ENCODE measurements at places on chromosomes 5 and 9. TPM values are rescaled to one million over a fixed set of nuclear protein-coding genes. Genes with fewer than 3 reads are reported as not detected.
A peak's percentile ranks its signal among the peaks of the same experiment; 100 is the strongest.

The PAM gene
- 528 TPM for total RNA-seq

The SVEP1 gene
- total RNA-seq = 101 TPM

The ZSWIM6 gene
- 3.1 TPM for total RNA-seq

- no peak for DNase-seq
These were observed 164.1 kb downstream of the CFAP90 start for GRCh38 chr5:7686794-7687193.

DNA sequence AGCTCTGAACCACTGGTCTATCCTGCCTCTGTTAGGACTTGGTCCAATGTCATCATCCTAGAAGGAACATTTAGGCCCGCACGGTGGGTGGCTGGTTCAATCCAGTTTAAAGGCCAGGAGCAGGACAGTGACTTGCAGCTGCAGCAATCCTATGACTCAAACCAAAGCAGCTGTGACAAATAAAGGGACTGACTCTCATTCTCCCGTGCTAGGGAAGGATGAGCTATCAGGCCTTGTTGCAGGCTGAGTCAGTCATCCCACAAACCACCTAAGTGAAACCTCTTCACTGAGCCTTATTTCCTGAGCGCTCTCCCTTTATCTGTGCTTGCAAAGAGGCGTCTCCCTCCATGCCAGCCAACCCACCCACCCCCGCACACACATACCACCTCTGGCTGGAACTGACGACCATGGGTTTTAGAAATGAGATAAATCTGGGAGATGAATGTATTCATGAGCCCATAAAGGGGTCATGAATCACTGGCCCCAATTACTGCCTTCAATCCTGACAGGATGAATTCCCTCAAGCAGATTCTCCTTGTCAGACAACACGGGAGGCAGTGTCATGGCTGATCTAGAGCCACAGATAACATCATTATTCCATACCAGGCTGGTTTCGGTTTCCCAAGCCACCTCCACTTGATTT, 93.4 kb downstream of the KCNIP1 start:
- DNase-seq = peak; percentile 6

- DNase-seq = no peak
These were observed 49.3 kb downstream of the NREP start for GRCh38 chr5:111707630-111708164.

DNA sequence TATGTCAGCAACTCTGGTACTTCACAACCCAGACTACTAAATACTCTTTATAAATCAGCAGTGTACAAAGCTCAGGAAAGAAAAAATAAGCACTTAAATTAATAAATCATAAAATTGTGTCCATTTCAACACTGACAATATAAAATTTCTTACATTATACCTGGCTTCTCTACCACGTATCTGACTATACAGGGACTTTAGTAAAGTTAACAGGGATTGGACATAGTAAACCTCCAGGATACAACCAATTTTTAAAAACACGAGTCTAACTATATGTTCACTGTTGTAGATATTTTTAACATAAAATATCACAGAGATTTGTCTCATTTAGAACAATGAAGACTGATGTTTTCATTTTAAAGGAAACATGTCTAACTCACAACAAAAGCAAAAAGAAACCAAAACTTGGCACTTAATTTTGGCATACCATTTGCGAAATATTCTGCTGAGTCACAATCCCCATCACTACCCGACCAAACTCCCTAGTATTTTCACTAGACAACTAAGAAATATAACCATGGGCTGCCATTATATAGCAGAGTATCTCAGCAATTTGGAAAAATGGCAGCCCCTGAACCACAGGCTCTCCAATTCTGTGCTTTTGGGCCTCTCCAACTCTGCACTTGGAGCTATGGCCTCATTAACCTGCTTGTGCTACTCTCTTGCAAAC, 14.4 kb downstream of the FAM169A start:
- DNase-seq = peak; percentile 73

- DNase-seq = no peak
These were observed 108.7 kb upstream of the PHYKPL start for GRCh38 chr5:178341091-178341850.

DNA sequence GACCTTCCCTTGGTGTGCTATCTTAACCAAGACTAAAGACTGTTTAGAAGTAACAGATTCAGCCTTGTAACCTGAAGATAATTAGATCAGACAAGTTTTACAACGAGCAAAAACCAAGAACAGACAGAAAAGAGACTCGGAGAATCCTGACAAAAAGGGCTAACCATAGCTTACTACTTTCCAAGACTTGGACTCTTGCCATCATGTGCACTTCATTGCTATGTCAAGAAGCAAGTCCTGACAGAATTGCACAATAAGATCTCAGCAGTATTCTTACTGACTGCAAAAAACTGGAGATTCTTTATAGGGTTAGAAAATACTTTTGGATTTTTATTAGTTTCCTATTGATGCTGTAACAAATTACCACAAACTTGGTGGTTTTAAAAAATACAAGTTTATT, 1539.0 kb upstream of the NUDT12 start:
- no peak for DNase-seq

DNA sequence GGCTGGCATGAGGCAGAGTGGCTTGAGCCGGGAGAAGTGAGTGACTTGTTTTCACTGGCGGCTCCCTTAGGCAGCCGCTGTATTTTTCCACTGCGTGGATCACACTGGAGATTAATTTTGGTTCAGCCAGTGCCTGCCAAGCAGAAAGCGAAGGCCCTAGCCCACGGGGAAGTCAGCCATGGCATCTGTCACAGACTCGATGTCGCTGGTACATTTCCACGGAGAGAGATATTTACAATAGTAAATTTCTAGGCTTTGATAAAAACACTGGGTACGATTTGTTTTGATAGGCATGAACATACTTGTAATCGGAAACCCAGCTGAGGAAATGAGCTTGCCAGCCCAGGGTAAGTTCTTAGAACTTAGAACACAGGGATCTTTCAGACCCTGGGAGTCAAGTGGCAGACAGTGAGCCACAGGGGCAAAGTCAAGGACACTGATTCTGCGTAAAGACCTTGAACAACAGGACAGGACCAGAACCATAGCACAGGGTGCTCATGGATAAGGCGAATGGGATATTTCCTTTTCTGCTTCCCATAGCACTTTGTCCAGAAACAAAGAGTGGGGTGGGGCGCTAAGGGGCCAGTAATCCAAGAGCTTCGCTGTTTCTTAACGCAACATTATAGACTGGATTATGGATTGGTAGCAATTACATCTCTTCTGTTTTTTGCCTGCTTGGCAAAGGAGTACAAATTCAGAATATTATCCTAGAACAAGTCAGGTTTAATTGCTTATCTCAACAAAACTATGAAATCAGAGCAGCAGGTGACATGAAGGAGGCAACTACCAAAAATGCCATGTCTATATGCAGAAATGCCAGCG, 4.5 kb downstream of the DUSP1 start:
- peak; percentile 84 for DNase-seq

- DNase-seq = no peak
These were observed 86.0 kb downstream of the TRIO start for GRCh38 chr5:14229181-14229580.
